Stimulated activated CD8-positive, alpha-beta memory T cell treated with anti-CD3 and anti-CD28 coated beads, Interleukin-7, amount 100 ng/mL, for 1 hour (primary cell): ENCODE measurements at places on chromosomes 11 and 22.

- no peak for DNase-seq
Observed at GRCh38 chr11:32172848-32173834, 82.3 kb downstream of the RCN1 start.

DNA sequence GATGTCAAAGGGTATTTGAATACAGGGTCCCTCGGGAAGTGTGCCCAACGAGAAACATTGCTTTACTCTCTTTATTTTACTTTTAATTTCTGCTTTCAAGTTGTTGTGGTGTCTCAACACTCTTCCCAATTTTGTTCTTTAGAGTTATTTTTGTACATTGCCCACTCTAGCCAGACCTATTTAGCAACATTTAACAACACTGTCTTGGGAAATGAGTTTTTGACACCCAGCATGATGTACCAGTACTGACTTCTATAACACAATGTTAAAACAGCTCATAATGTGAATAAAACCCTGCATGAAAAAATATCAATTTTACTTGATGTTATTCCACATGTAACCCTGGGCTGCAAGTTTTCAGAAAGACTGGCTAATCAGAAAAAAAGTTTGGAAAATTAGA lies 350.2 kb upstream of the PITPNB start:
- no peak for DNase-seq

GRCh38 chr11:6455070-6455469 lies 14.3 kb upstream of the HPX start:
- DNase-seq: no peak

DNA sequence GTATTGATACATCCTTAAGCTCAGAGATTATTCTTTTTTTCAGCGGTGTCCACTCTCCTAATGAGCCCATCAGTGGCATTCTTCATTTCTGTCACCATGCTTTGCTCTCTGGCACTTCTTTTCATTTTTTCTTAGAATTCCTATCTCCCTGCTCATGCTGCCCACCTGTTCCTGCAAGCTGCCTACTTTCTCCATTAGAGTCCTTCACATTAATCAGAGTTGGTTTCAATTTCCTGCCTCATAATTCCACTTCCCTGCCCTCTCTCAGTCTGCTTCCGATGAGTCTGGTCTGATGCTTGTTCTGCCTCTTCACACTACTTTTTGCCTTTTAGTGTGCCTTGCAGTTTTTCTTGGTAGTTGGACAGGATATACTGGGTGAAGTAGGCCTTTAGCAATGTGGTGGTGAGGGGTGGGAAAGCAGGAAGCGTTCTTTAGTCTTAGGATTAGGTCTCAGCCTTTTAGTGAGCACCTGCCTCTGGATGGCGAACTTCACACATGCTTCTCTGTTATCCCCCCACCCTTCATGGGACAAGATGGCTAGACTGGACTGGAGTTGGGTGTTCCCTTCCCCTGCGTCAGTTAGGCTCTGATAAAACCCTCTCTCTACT lies 53.6 kb downstream of the CECR2 start:
- no peak for DNase-seq
